Left renal pelvis (tissue), 4 donors: ENCODE measurements at places on chromosomes 12 and 14. TPM values are rescaled to one million over a fixed set of nuclear protein-coding genes. Genes with fewer than 3 reads are reported as not detected.
A peak's percentile ranks its signal among the peaks of the same experiment; 100 is the strongest.

Gene RILPL1
- polyA plus RNA-seq, result 15.9 TPM

Gene CHURC1
- 68.2 TPM for polyA plus RNA-seq

Gene P2RX2
- polyA plus RNA-seq, result 1.6 TPM

Gene CIROP
- 0.05 TPM for polyA plus RNA-seq

Gene METAP2
- 130 TPM for polyA plus RNA-seq

Gene ERP27
- 0.46 TPM for polyA plus RNA-seq

Gene DBX2
- polyA plus RNA-seq, result not detected

Gene CLEC4C
- polyA plus RNA-seq, result 0.15 TPM

- peak; percentile 69 for DNase-seq
These were observed at the start of gene BTBD6 for GRCh38 chr14:105248368-105249181. BTBD6 (plus strand) TSS chr14:105248533; CDS start chr14:105248712, 179 bp downstream.

DNA sequence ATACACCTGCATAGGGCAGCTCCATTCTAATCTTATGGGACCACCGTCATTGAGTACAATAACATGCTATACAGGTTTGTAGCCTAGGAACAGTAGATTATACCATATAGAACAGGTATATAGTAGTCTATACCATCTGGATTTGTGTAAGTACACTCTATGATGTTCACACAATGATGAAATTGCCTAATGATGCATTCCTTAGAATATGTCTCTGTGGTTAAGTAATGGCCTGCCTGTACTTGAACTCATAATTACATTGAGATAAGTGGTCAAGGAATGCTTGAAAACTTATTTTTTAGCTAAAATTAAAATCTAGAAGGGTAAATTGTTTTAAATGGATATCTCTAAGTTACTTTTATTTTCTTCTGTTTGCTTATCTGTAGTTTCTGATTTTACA, 152.7 kb downstream of the SRGAP1 start:
- DNase-seq, result no peak

DNA sequence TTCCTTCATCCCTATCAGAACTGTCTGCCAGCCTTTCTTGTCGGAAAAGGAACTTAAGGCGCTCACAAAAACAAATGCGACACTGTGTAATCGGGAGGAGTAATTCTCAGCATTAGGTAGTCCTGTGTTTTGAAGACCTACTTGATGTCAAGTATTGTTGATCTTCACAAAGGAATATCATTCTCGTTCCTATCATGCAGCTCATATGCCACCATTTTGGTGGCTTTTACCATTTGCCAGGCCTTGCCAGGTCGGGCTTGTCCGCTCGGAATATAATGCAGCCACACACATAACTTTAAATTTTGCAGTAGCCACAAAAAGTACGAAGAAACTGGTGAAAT, 903 bp upstream of the PPP4R3A start:
- no peak for DNase-seq

- DNase-seq, result no peak
These were observed 484.1 kb downstream of the GLT1D1 start for GRCh38 chr12:129337413-129337812.

DNA sequence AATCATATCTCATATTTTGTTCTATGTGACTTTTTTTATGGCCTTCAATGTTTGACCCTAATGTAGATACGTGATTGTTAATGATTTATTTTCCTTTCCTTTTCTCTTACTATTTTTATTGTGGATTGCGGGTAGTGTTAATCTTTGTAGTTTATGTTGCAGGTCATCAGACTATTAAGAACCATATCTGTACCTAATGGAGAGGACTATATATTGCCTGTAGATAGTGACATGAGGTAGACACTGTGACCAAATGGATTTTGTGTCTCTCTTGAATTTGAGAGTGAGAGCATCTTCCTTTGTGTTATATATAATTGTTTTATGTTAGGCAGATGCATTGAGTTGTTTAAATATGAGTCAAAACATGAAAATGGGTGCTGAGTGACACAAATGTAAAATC, 543.4 kb upstream of the MGAT4C start:
- DNase-seq, result no peak
